ENCODE measurements at places on chromosomes 2 and 18. TPM values are rescaled to one million over a fixed set of nuclear protein-coding genes. Genes with fewer than 3 reads are reported as not detected.

GRCh38 chr2:232296776-232297525, 81.6 kb upstream of the ALPP start:
- no peak overlapping the region for H3K27ac ChIP-seq
- H3K4me3 ChIP-seq, result no peak overlapping the region
- H3K4me1 ChIP-seq, result no peaks in the 10 kb centered on the region
- peaks cover 2% of the 10 kb centered on the region for H3K36me3 ChIP-seq
- DNase-seq, result no peak

- no peaks in the 10 kb centered on the region for H3K36me3 ChIP-seq
- no peak overlapping the region for H3K27ac ChIP-seq
- no peak for DNase-seq
Observed at GRCh38 chr18:60053747-60054304, 154.0 kb downstream of the PMAIP1 start.

DNA sequence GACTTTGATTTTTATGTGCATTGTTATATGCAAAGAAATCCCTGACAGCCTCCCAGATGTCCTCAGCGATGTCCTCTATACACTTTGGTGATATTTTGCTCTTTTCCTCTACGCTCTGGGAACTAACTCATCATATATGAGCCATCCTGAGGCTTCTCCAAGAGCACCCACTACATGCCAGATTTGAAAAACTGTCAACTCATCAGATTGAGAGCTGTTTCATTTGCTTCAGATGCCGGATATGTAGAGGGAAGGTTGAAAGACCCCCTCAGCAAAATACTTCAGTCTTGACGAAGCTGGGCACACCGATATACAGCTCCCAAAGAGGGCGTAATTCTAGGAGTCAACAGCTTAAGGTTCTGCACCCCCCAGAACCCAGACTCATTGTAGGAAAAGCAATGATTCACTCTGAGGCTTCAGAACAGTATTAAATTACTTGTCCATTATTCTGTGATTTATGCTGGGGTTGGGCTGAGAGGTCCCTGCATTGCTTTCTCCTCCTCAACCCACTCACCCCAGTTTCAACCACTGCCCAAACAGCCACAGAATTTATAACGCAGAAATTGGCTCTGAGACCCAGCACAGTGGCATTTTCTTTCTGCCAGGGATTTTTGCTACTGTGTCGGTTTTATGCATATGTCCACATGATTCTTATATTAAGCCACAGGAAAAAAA, 341.8 kb downstream of the ALK start:
- DNase-seq, result no peak
- no peaks in the 10 kb centered on the region for H3K27me3 ChIP-seq
- H3K4me3 ChIP-seq, result no peak overlapping the region
- H3K27ac ChIP-seq, result no peak overlapping the region
- H3K4me1 ChIP-seq, result no peaks in the 10 kb centered on the region

DNA sequence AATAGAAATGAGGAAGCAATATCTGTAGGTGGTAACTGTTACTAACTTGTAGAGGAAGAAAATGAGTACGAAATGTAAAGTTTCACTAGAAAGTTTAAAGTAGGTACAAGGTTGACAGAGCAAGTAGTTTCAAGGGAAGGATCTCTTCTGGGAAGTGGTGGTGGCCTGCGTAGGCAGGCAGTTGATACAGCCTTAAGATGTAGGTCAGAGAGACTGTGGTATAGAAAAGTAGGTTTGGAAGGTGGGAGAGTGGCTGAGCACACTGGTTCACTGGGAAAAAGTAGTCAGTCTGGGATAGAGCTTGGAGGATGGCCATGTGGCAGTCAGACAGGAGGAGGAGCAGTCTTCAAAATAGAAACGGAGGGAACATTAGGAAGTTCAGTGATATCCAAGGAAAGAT, 23.5 kb downstream of the KDM3A start:
- no peak overlapping the region for H3K4me3 ChIP-seq
- peaks cover 63% of the 10 kb centered on the region for H3K4me1 ChIP-seq
- H3K27me3 ChIP-seq, result no peaks in the 10 kb centered on the region

DIS3L2 gene
- total RNA-seq, result 113 TPM

- H3K27me3 ChIP-seq, result no peaks in the 10 kb centered on the region
- no peak for DNase-seq
- no peaks in the 10 kb centered on the region for H3K4me1 ChIP-seq
- no peaks in the 10 kb centered on the region for H3K36me3 ChIP-seq
- H3K4me3 ChIP-seq, result no peak overlapping the region
Observed at GRCh38 chr2:132691556-132691955, 21.6 kb upstream of the LYPD1 start.

GRCh38 chr2:222283634-222284033, 15.2 kb downstream of the PAX3 start:
- no peaks in the 10 kb centered on the region for H3K36me3 ChIP-seq
- no peak overlapping the region for H3K4me3 ChIP-seq
- no peak for DNase-seq
- H3K27me3 ChIP-seq, result no peaks in the 10 kb centered on the region

DNA sequence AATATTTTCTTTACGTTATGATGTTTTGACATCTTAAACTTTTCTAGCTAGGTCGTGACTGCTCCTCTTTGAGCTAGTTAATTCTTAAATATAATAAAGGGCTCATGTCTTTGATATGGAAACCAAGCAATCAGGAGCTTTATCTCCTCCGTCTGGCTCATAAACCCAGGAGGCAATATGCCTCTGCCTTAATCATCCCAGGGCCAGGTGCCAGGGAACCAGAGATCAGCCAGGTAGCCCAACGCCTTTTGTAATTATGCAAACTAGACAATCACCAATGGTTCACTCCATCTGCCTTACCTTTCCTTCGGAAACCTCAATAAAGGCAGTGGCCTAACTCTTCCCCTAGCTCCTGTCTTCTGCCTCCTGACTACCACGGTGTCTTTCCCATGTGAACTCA, 213.7 kb downstream of the KCNJ3 start:
- H3K27me3 ChIP-seq, result no peaks in the 10 kb centered on the region
- H3K27ac ChIP-seq, result no peak overlapping the region
- H3K4me3 ChIP-seq, result no peak overlapping the region

DNA sequence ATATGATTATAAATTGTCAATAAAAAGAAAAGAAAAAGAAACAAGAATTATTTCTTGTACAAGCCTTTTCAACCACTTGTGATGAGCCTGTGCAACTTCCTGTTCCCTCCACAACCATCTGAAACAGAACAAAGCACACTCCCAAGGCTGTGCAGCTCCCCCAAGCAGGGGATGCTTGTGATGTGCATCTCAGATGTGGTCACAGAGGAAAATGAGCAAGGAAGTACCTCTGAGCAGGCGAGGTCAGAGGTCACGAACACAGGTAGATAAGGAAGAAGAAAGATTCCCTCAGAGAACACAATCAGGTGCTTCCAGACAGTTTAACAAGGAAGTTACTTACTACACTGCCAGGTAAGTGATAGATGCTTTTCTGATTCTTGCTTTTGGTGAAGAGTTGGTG, 274.8 kb upstream of the SLC39A10 start:
- H3K4me1 ChIP-seq, result no peaks in the 10 kb centered on the region
- H3K36me3 ChIP-seq, result no peaks in the 10 kb centered on the region
- H3K27ac ChIP-seq, result no peak overlapping the region
- no peak for DNase-seq

DNA sequence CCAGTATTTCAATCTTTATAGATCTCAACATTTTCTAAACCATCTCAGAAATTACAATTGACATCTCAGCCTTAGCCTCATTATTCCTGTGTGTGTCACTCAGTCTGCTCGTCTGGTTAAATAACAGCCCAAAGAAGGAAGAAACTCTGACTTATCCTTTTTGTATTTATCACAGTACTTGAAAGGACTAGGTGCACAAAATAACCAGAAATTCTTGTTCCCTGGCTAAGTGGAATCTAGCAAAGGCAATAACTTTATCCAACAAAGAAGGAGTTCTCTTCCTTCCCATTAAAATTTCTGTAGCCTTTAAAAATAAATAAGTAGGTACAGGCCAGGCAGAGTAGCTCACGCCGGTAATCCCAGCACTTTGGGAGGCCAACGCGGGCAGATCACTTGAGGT, 139.9 kb upstream of the PID1 start:
- no peak for DNase-seq
- H3K27ac ChIP-seq, result no peak overlapping the region
- no peaks in the 10 kb centered on the region for H3K36me3 ChIP-seq
- no peak overlapping the region for H3K4me3 ChIP-seq
- no peaks in the 10 kb centered on the region for H3K27me3 ChIP-seq

DNA sequence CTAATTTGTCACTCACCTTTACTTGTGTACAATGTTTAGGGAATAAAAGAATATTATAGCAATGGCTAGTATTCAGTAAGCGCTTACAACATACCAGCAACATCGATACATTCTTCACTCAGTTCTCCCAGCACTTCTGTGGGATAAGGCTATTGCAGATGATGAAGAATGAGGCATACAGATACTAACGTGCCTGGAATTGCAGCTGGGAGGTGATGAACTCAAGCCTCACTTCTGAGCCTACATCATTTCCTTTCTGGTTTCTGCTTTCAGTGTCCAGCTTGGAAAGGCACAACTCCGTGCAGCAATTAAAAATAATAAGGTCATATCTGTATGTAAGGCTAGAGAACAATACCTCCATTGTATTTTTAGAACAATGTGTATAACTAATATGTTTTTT, 95.4 kb upstream of the AQP4 start:
- H3K27ac ChIP-seq, result no peak overlapping the region
- no peaks in the 10 kb centered on the region for H3K36me3 ChIP-seq
- H3K4me1 ChIP-seq, result no peaks in the 10 kb centered on the region
- no peak overlapping the region for H3K4me3 ChIP-seq
- DNase-seq, result no peak

DNA sequence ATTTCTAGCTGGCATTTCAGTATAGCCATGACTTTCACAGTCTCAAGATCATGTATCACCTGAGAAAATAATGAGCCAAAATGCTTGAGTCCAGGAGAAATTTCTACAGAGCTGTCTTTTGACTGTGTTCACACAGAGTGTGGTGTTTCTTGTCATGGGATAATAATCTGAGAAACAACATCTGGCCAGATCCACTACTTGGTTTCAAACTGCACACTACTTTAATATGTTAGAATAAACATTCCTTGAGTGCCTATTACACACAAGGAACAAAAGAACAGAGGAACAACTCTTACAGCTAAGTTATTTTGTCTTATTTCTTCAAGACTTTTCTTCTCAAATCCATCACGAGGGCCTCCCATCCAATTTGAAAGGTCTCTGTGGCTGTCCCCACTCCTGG, 108.3 kb downstream of the SS18 start:
- no peaks in the 10 kb centered on the region for H3K27me3 ChIP-seq
- no peaks in the 10 kb centered on the region for H3K36me3 ChIP-seq
- H3K4me1 ChIP-seq, result no peaks in the 10 kb centered on the region
- no peak overlapping the region for H3K4me3 ChIP-seq

AGAP1 gene
- total RNA-seq, result 21.3 TPM

DNA sequence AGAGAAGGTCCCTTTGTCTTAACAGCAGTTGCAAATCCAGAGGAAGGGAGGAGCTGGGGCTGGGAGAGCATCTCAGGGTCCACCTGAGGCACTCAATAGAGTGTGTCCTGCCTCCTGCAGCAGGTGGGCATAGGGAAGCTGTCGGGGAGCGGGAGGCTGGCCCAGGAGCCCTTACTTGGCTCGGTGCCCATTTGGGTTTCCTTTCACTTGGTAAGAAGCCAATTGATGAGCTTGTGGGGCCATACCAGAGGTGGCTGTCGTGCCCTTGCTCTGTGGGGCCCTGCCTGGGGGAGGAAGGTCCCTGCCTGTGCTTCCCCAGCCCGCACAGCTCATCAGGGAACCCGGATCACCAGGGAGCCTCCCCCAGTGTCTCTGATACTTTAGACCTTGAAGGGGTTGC, 229.7 kb downstream of the DYSF start:
- H3K27ac ChIP-seq, result no peak overlapping the region
- no peak overlapping the region for H3K4me3 ChIP-seq
- H3K36me3 ChIP-seq, result no peaks in the 10 kb centered on the region
- H3K27me3 ChIP-seq, result no peaks in the 10 kb centered on the region
- H3K4me1 ChIP-seq, result no peaks in the 10 kb centered on the region

CXCR1 gene
- total RNA-seq, result not detected

DNA sequence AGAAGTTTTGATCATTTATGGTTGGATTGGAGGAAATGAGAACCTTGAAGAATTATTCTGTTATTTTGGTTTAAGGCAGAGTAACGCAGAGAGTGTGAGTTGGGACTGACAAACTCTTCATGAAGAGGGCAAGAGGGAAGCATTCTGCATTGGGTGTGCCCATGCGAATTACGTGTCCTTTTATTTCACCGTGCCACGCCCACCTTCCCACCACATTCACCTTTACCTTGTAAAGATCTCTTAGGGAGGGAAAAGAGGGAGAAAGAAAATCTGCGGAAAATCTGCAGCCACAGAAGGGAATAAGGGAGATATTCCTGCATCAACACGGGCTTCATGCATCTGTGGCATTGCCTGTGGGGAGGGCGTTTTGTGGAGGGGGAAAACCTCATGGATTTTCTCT, 31.8 kb downstream of the SLC9A4 start:
- no peak overlapping the region for H3K4me3 ChIP-seq
- H3K27ac ChIP-seq, result no peak overlapping the region
- no peaks in the 10 kb centered on the region for H3K4me1 ChIP-seq
- H3K27me3 ChIP-seq, result no peaks in the 10 kb centered on the region
- no peak for DNase-seq
- H3K36me3 ChIP-seq, result no peaks in the 10 kb centered on the region

- no peaks in the 10 kb centered on the region for H3K27me3 ChIP-seq
- DNase-seq, result no peak
Observed at GRCh38 chr18:44067186-44067585, 613.5 kb upstream of the SETBP1 start.

DNA sequence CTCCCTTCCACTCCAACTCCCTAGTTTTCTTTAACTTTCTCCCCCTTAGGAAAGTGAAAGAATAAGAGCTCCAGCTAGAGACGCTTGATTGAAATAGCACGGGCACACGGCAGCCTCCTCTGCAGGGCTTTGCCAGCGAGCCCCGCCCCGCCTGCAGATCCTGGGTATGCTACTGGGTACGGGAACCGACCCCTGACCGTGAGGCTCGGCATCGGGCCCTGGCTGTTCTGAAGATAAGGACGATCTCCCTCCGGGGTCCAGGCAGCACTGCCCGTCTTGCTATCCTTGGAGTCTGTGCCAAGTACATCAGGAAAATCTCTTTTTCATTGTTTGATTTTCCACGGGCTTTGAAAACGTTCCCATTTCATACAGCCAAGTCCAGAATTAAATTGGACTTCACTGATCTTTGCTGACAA, 284.5 kb downstream of the MTX2 start:
- DNase-seq, result peak; percentile 48
- H3K4me3 ChIP-seq, result no peak overlapping the region
- H3K36me3 ChIP-seq, result no peaks in the 10 kb centered on the region
- no peak overlapping the region for H3K27ac ChIP-seq
- H3K4me1 ChIP-seq, result peaks cover 10% of the 10 kb centered on the region
- H3K27me3 ChIP-seq, result no peaks in the 10 kb centered on the region

DNA sequence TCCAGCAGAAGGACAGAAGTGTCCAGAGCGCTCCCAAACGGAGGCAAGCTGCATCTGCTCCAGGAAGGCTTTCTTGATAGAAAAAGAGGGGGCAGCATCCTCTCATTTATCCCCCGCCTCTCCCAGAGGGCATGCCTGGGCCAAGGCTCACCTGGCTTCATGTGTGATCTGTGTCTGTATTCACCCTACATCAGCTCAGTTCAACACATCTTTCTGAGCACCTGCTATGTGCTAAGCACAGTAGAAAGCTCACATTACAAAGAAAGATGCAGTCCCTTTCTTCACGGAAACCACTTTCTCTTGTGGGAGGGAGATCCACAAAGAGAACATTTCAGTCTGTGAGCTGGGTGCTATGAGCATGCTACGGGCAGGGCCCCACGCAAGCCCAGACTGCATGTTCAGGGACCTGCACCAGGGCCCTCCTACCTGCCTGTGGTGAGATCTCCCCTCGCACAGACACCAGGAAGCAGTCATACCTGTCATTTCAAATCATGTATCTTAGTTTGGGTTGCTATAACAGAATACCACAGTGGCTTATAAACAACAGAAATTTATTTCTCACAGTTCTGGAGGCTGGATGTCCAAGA, 90.7 kb downstream of the PDCL3 start:
- H3K4me3 ChIP-seq, result no peak overlapping the region
- no peaks in the 10 kb centered on the region for H3K27me3 ChIP-seq
- DNase-seq, result no peak
- H3K27ac ChIP-seq, result no peak overlapping the region
- peaks cover 24% of the 10 kb centered on the region for H3K4me1 ChIP-seq

All from body of pancreas (tissue), 4 donors.